Left lung (tissue), 14 donors: ENCODE measurements at places on chromosomes 4 and X. TPM values are rescaled to one million over a fixed set of nuclear protein-coding genes. Genes with fewer than 3 reads are reported as not detected.

GRCh38 chr4:118289794-118290193, 63.0 kb downstream of the PRSS12 start:
- DNase-seq = no peak

Gene VCX3A
- total RNA-seq = not detected

GRCh38 chrX:151790481-151791160, 56.1 kb downstream of the CNGA2 start:
- DNase-seq = no peak

Gene ZIC3
- not detected for total RNA-seq

GRCh38 chrX:38672646-38673045, 111.3 kb downstream of the TSPAN7 start:
- no peak for DNase-seq

Gene WDR17
- 4.2 TPM for total RNA-seq

Gene CDKL5
- 27.1 TPM for total RNA-seq

- DNase-seq = no peak
Measured at GRCh38 chrX:107293056-107293455, 86.6 kb downstream of the DNAAF6 start.

GRCh38 chr4:159273141-159273438, 170.2 kb downstream of the RAPGEF2 start:
- DNase-seq = no peak

DNA sequence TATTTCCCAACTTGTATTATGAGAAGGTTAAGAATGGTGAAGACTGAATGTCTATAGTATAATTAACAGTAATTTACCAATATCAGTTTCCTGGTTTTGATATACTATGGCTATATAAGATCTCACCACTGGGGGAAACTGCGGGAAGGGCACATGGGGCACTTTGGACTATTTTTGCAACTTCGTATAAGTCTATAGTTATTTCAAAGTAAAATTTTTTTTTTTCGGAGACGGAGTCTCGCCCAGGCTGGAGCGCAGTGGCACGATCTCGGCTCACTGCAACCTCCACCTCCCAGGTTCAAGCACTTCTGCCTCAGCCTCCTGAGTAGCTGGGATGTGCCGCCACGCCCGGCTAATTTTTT, 46.1 kb downstream of the CXorf58 start:
- DNase-seq = no peak

DNA sequence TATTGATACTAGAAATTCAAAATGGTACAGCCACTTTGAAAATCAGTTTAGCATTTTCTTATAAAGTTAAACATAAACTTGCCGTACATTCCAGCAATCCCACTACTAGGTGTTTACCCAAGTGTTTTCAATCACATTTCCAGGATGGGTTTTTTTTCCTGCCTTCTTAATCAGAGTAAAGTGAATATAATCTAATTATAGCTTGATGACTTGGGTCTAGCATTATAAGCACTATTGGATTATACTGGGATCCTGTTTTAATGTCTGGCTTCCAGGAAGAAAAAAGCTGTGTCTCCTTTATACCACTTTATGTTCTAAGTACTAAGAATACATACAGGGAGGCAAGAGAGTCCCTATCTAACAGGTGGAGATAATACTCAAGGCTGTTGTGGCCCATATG, 103.3 kb upstream of the KLHL13 start:
- no peak for DNase-seq

Gene AMTN
- 3.3 TPM for total RNA-seq

GRCh38 chr4:168694667-168695066, 197.8 kb downstream of the PALLD start:
- DNase-seq = peak; percentile 73

- no peak for DNase-seq
Measured at GRCh38 chr4:36241771-36242170, 2.5 kb downstream of the ARAP2 start.

DNA sequence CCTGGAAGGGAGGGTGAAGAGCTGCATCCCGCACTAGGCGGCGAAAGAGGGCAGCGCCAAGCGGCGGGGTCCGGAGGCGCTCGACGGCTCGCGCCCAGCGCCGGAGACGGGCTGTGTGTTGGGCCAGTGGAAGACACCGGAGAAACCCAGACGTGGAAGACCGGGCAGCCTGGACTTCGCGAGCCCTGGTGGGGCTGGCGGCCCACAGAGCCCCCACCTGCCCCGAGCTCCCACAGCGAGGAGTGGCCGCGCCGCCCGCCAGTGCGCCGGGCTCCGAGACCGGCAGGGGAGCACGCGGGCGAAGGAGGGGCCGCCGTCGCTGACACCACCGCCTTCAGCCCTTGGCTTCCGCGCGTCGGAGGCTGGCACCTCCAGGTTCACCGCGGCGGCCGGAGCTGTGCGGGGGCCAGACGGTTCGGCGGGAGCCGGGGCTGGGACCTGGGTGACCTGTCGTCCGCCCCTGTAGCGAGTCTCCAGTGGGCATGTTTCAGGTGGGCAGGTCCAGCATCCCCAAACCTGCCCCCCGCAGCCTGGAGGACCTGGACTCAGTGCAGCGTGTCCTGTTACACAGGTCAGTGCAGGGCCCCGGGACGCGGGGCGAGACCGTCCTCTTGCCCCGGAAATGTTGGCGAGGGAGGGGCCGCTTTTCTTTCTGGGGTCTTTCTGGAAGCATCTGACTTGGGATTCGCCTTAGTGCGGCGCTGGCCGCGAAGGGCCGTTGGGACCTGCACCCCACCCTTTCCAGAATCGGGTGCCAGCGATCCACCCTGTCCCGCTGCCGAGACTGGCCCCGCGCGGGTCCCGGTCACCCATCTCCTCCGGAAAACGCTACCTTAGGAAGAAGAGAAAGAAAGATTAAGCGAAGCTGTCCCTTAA, 9.6 kb upstream of the INTU start:
- peak; percentile 84 for DNase-seq

Gene MAGEE2
- 0.24 TPM for total RNA-seq

Gene DCTD
- 96.9 TPM for total RNA-seq

DNA sequence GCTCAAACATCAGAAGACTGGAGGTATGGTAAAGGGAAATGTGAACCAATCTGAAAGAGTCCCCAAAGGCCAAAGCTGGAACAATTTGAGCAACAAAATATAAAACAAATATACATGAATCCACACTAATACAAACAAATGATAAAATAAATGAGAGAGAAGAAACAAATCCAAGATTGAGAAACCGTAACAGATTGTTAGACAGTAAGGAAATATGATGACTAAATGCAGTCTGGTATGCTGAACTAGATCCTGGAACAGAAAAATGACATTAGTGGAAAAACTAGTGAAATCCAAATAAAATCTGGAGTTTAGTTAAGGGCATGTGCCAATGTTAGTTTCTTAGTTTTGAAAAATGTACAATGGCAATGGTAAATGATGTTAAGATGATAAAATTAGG, 15.9 kb downstream of the PPA2 start:
- no peak for DNase-seq

Gene PLAC8
- 20.1 TPM for total RNA-seq

- DNase-seq = peak; percentile 88
Measured at GRCh38 chrX:12974796-12975669, at the start of gene TMSB4X. TSS of gene TMSB4X (plus strand) at chrX:12975110.

Gene RAB40A
- 0.21 TPM for total RNA-seq

Gene NPY2R
- total RNA-seq = not detected

DNA sequence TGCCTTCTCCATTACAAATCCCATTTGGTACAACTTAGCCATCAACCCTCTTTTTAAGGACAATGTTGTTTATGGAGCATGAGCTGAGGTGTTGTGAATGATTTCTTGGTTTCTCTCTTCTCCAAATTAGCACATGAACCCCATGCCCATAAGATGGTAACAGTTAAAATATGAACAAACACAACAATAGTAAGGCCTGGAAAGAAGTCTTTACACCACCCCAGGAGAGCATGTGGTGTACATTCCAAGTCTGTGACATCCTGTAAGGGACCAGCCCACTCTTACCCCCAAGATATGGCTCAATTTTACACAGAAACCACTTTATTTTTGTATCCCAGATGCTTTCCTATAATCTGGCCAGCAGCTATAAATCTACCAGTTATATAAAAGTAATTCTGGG, 226.1 kb downstream of the COX18 start:
- no peak for DNase-seq

Gene DDIT4L
- total RNA-seq = 0.55 TPM

DNA sequence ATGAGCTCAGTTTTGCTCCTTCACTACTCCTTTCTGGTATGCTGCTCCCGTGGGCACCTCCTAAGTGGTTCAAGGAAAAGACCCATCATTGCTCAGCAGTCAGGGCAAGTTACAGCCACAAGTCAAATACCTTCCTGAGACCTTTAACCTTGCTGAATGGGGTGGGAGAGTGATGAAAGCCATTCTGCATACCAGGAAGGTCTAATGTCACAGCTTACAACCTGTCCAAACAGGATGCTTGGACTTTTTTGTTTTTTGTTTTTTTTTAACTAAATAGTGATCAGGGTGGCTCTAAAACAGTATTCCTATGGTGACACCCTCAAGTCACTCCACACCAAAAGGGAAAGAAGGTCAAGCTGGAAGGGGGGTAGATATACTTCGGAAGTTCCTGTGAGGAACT, 93.1 kb downstream of the GPC3 start:
- DNase-seq = no peak

- DNase-seq = no peak
Measured at GRCh38 chr4:137015426-137016409, 516.6 kb downstream of the PCDH18 start.

DNA sequence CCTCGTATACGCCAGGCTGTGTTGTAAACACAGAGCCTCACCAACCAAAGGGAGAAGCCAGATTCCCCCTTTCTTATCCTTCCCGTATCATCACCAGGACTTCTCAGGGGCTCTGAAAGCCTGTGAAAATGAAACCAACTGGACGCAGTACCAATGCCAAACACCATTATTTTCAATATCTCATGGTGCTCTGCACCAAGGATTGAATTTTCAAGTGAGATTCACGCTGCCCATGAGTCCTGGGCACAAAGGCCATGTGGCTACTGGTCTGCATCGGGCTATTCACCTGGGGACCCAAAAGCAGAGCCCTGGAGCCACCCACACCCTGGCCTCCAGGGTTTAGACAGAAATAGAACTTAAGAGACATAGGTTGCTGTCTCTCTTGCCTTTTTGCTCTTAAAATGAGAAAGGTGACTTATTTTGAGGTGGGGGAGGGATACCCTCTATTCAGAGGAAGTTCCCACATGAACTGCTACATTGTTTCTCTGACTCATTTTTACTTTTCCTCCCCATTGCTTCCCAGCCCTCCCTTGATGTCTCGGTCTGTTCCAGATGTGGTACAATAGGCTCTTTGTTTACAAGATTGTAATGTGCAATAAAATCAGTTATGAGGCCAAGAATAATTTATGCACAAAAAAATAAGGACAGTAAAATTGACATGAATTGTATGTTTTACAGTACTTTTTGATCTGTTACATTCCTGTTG, 55.4 kb downstream of the MAML3 start:
- no peak for DNase-seq

DNA sequence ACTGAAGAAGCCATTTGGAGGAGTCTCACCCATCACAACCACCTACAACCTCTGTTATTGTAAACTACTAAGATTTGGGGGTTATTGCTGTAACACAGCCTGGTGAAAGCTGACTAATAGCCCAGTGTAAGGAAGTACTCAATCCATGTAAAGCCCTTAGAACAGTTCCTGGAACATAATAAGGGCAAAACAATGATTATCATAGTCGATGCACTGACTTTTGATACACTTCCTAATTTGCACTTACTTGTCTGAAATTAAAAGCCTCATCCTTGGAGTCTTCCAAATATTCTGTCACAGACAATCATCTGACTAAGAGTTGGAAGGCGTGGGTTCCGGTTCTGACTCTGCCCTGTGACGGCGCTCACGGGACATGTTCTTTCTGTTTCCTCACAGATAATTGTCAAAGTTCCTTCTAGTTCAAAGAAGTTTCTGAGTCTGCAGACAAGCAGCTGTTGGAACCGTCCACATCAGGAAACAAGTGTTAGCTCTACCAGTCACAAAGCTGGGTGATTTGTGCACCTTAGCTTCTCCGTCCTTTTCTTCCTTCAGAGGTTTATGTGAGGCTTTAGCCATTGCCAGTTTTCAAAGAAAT, 33.4 kb upstream of the RASGEF1B start:
- DNase-seq = peak; percentile 81

- no peak for DNase-seq
Measured at GRCh38 chrX:16867947-16868346, 2.2 kb downstream of the RBBP7 start.
